ENCODE measurements at places on chromosomes 1 and 21. TPM values are rescaled to one million over a fixed set of nuclear protein-coding genes. Genes with fewer than 3 reads are reported as not detected.

C1orf115 gene
- 38.2 TPM for total RNA-seq

CNIH3 gene
- 4.0 TPM for total RNA-seq

NASP gene
- total RNA-seq, result 48.0 TPM

OR2T2 gene
- total RNA-seq, result not detected

SARS1 gene
- total RNA-seq, result 122 TPM

IRF6 gene
- total RNA-seq, result 1.4 TPM

FAM177B gene
- not detected for total RNA-seq

GSTM5 gene
- total RNA-seq, result 4.8 TPM

TRIM17 gene
- 1.7 TPM for total RNA-seq

NCDN gene
- 16.9 TPM for total RNA-seq

NBPF4 gene
- total RNA-seq, result not detected

OPRD1 gene
- not detected for total RNA-seq

GRIK3 gene
- not detected for total RNA-seq

SH3BGR gene
- total RNA-seq, result 4.5 TPM

SLAMF8 gene
- total RNA-seq, result 9.9 TPM

ATP1A2 gene
- total RNA-seq, result 84.5 TPM

All from omental fat pad (tissue), 4 donors.